ENCODE measurements at places on chromosomes 6 and 20.

- no peak for DNase-seq
These were observed 115.8 kb downstream of the MTFR2 start for GRCh38 chr6:136134268-136134667.

GRCh38 chr6:156509496-156509895, 267.7 kb upstream of the ARID1B start:
- DNase-seq: no peak

- DNase-seq: peak; percentile 80
These were observed 49.1 kb downstream of the UTRN start for GRCh38 chr6:144334150-144334708.

- no peak for DNase-seq
These were observed 128.0 kb upstream of the TNFAIP3 start for GRCh38 chr6:137738931-137739504.
